ENCODE measurements at places on chromosomes 11 and 22.

GRCh38 chr22:19358195-19358594 is 66.7 kb upstream of the CLTCL1 start:
- DNase-seq = no peak

DNA sequence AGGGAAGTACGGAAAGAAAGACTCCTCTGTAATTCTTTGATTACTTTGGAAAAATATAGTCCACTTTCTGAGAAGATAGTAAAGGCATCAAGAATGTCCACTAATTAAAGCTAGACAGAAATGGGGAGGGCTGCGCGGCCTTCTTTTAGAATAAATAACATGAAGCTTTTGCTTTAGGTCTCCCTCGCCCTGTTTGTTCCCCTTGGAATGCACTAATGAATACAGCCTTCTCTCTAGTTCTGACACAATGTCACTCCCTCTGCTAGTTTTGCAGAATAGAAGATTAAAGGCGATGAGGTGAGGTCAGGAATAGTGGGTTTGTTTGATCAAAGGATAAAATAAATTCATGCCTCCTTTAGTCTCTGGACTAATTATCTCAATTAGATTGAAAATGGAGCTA is 543.9 kb downstream of the OPCML start:
- no peak for DNase-seq

- DNase-seq = no peak
These were observed 32.8 kb upstream of the FGF3 start for GRCh38 chr11:69852056-69852455.

DNA sequence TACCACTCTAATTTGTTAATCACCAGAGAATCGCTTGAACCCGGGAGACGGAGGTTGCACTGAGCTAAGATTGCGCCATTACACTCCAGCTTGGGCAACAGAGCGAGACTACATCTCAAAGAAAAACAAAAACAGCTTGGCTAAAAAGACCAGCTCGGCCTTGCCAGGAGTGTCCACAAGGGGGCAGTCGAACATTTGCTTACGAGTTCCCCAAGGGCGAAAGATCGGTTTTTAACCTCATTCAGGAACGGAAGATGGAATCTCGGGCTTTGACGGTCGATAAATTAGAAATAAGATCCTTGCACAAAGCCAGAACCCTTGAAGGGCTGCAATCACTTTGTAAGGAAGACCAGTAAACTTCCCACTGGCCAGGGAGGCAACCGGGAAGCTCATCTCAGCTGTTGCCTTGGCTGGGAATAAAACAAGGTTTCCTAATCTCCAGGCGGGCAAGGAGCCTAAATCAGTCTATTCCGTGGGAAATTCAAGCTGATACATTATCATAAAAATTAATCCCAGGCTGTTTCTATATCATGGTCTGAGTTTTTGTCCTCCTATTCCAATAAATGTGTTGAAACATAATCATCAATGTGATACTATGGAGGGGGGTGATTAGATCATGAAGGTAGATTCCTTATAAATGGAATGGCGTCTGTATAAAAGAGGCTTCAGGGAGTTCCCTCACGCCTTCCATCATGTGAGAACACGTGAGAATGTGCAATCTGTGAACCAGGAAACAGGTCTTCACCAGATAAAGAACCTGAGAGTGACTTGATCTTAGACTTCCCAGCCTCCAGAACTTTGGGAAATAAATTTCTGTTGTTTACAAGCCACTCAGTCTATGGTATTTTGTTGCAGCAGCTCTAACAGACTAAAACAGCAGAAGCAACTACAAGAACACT is 14.9 kb upstream of the SLC29A2 start:
- peak; percentile 93 for DNase-seq

DNA sequence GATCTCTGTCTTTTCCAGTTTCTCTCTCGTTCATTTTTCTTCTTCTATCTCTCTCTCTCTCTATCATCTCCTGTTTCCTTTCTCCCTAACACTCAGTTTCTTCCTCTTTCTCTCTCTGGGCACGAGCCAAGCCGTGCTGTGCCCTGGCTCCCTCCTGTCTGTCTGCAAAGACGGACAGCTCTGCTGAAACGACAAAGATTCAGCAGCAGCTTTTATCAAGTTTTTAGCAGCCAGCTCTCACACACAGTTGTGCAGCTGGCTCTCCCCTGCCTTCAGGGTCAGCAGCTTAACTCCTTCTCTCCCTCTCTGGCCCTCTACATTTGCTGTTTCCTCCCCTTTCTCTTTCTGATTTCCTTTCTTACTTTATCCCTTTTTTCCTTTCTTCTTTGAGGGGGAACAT is 352.0 kb upstream of the MPPED2 start:
- peak; percentile 21 for DNase-seq

- DNase-seq = no peak
These were observed 16.0 kb upstream of the TMPRSS4 start for GRCh38 chr11:118060869-118061268.

DNA sequence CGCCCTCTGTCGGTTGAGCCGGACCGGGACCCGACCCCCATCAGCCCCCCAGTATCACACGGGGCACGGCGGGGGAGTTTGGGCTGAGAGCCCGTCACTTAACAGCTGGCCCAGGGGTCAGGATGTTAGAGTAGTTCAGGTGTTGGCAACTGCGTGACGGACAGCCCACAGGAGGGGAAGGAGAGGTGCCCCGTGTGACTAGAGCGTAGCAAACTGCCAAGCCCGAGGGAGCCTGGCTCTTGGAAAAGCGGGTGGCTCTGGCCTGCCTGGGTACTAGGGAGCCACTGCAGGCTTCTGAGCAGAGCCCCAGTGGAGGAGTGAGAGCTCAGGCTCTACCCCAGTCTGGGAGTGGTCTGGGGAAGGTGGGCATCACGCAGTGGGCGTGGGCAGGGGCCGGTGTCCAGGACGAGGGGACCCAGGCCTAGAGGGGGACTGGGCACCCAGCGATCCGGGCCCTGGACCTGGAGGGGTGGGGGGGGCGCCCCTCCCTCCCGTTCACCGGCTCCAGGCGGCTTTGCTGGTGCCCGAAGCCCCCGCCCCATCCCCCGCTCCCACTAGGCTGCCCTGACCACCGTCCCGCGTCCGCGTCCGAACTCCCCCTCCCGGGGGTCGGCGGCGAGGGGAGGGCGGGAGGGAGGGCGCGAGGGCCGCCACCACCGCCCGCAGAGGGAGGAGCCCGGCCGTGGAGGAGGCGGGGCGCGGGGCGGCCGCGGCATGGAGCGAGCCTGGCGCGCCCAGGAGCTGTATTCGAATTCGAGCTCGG is 24.4 kb downstream of the SHANK3 start:
- DNase-seq = no peak

DNA sequence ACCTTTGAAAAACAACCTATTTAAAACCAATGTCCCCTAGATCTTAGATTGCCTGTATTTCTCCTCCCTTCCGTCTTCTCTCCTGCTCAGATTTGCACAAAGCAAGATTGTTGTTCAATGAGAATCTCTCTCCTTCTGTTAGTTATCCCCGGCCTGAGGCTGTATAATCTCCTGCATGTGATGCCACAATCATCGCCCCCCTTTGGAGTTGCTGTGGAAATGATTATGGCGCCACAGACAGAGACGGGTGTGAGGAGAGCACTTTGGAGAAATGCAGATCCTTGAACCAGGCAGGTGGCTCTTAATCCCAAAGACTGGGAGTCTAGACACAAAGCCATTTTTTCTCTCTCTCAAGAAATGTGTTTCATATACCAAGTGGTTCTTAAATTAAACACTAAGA is 941.3 kb downstream of the OPCML start:
- no peak for DNase-seq

- DNase-seq = no peak
These were observed 194.6 kb downstream of the DDX10 start for GRCh38 chr11:108859510-108859909.

- DNase-seq = no peak
These were observed 157.0 kb downstream of the CACNA1I start for GRCh38 chr22:39727541-39727940.

DNA sequence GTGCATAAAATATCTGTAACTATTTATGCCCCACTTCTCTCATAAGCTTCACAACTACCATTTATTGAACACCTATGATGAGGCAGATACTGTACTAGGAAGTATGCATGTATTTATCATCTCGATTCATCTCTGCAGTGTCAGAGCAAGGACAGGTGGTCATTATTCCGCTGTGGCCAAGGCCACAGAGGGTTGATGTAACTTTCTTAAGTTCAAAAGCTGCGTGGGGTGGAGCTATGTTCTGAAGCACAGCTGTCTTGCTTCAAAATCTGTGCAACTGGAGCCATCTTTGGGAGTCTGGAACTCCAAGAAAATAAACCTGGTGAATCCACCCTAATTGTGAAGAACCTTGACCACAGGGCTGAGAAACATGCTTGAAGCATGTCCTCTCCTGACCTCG is 60.2 kb upstream of the HMGXB4 start:
- no peak for DNase-seq

DNA sequence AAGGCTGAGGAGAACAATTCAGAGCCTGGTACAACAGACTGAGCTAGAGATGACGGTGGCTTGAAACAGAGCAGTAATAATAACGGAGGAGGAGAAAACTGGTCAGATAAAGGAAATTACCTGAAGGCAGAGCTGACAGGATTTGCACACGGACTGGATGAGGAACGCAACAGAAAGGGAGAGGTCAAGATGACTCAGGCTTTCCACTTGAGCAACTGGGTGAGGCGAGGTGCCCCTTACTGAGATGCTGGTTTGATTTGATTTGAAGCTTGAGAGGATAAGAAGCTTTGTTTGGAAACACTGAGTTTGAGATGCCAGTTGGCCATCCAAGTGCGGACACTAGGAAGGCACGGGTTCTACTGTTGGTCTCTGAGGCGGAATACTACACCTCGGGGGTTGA is 35.4 kb upstream of the NRIP3 start:
- no peak for DNase-seq

DNA sequence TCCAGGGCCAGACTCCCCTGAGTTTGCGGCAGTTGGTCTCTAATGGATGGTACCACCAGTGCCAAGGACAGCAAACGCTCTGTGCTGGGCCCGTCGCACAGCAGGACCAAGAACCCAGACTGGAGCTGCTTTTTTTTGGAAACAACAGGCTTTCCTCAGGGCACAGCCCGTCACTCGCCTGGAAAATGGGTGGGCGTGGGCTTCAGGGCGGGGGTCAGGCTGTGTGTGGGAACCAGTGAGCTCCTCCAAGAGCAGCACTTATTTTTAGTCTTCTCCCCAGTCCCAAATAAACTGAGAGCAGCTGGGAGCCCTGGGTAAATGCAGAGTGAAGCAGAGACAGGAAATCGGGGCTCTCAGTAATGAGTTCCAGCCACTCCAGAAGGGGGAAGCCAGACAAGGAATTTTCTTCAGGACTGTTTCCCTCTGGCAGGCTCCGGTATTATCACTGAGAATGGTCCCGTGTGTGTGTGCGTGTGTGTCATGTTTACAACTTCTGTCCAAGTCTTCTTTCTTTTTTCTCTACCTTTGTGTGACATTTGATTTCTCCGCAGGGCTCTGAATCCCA is 63.0 kb downstream of the PPFIBP2 start:
- peak; percentile 42 for DNase-seq

DNA sequence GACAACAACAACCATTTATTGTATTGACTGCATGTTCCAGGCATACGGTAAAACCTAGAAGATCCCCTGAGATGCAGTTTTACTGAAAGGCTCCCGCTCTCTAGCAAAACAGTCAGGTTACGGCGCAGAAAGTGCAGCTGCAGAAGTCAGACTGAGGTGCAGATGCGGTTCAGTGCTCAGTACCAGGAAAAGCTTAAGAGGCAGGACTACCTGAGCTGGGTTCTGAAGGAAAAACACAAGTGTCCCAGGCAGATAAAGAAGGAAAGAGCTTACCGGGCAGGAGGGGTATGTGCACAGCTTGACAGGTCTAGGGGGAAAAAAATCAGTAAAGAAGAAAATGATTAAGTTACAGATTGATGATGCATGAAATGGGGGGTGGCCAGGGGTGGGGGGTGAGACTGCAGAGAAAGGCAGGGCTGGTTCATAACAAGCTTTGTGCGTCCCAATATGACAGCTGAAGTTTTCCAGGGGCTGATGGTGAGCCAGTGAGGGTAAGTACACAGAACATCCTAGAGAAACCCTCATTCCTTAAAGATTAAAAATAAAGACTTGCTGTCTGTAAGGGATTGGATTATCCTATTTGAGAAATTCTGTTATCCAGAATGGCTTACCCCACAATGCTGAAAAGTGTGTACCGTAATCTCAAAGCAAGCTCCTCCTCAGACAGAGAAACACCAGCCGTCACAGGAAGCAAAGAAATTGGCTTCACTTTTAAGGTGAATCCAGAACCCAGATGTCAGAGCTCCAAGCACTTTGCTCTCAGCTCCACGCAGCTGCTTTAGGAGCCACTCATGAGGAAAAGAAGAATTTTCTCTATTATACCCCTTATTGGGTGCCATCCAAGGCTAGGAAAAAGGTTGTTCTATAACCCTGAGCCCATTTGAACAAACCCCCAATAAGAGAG is 11.9 kb downstream of the LARGE1 start:
- DNase-seq = no peak

DNA sequence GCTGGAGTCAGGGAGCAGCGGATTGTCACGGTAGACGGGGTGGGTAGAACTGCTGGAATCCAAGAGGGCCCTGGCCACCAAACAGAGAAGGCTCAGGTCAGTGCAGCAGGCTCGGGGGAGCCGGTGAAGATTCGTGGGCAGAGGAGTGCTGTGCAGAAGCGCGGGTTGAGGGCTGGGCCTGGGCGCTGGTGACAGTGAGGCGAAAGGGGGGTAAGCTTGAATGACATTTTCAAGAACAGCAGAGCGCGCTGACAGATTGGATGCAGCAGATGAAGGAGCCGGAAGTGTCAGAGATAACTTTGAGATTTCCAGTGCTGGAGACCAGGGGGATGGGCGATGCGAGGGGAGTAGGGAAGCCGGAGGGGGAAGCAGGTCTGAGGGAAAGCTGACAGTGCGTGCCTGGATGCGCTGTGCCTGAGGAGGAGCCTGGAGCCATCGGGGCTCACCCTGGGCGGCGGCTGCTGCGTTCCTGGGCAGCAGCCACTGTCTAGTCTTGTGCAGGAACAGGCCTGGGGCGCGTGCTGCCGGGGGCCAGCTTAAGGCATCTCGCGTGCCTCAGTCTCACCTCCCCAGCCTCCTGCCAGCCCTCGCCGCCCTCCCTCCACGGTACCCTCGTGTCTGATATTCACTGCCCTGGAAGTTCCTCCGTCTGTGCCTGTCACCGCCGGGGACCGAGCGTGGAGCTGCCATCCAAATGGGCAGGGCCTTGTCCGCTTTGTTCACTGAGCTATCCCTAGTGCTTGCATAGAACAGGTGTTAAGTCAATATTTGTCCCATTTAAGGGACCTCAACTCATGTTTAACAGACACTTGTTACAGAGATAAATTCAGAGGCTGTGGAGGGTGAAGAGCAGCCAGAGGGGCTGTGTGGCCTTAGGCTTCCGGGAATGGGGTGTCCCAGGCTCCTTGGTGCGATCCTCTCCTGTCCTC is 5.2 kb downstream of the GRIK4 start:
- peak; percentile 95 for DNase-seq

- no peak for DNase-seq
These were observed 6.0 kb downstream of the RNF169 start for GRCh38 chr11:74754507-74755252.

GRCh38 chr11:72430741-72431570 is 3.4 kb downstream of the CLPB start:
- peak; percentile 79 for DNase-seq

- no peak for DNase-seq
These were observed 24.7 kb downstream of the PACSIN2 start for GRCh38 chr22:42990131-42990838.

Data from brain (organoid and tissue), 16 donors.